ENCODE measurements at places on chromosomes 4 and X.

- DNase-seq = no peak
These were observed 65.6 kb downstream of the MID1 start for GRCh38 chrX:10554612-10555270.

DNA sequence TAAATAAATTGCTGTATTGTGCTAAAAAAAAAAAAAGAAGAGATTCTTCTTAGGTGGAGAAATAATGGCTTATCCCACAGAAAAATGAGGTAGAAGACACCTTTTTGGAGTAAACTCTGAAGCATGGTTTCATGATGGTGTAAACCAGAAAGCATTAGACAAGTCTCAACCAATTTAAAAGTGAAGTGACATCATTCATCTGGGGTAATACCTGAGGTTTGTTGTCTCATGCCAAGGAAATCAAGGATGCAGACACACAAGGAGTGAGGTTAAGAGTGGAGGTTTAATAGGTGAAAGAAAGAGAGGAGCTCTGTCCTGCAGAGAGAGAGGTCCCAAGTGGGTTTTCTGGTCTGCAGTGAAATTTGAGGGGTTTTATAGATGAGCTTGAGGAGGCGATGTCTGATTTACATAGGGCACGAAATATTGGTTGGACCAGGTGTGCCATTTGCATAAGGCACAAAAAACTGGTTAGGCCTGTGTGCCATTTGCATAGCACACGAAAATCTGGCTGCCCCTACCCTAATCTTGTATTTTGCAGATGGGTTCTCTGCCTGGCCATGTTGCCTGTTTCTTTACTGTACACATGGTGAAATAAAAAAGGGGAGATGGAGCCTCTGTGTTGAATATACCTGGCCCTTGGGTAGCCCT, 25.0 kb upstream of the CWH43 start:
- no peak for DNase-seq

- no peak for DNase-seq
These were observed 164.0 kb downstream of the RNF150 start for GRCh38 chr4:140969296-140969695.

DNA sequence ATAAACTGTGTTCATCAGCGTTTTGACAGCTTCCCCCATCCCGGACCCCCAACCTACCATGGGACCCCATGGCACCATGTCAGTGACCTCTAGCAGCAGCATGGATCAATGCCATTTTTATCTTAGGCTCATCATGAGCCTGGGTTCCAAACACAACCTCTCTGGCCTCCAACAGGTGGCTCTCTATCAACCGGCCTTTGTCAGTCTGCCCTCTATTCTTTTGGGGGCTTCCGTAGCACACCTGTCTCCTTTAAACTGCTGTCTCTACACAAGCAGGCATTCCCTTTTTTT, 721 bp upstream of the TMEM150C start:
- DNase-seq = no peak

DNA sequence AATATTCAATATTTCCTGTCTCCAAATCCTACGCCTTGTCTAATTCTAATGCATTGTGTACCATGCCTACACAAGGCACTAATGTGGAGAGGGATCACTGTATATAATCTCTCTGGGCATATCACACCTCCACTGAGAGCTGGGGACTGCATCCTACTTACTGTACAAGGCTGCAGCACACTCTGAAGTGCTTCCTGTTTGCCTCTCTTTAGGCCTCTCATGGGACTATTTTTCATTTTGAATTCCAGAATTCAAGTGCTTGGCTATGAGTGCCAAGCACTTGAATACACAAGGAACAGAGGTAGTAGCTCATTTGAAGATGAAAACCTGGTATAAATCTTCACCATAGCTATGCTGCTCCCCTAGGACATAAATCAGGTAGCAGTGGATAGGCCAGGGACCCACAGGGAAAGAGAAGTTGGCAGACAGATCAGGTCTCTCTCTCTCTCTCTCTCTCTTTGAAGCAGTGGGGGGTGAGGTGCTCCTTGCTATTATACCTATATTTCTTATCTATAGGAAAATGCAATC, 229.7 kb upstream of the MBNL3 start:
- DNase-seq = no peak

GRCh38 chrX:82692991-82693390, 815.1 kb upstream of the POU3F4 start:
- no peak for DNase-seq

DNA sequence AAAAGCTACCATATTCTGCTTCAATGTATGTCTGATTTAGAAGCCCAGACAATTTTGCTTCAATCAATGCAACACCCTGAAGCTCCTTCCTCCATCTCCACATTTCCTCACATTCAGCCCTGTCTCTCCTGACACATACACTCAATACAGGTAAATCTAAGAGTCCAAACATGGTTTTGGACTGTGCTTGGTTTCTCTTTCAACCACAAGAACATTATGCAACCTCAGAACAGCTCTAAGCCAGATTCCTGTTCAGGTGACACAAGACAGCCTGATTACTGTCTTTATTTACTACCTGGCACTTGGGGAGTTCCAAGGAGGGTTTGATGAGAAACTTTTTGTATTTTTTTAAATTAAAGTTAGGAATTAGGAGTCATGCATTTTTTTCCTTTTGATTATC, 307.5 kb upstream of the SLIT2 start:
- no peak for DNase-seq

DNA sequence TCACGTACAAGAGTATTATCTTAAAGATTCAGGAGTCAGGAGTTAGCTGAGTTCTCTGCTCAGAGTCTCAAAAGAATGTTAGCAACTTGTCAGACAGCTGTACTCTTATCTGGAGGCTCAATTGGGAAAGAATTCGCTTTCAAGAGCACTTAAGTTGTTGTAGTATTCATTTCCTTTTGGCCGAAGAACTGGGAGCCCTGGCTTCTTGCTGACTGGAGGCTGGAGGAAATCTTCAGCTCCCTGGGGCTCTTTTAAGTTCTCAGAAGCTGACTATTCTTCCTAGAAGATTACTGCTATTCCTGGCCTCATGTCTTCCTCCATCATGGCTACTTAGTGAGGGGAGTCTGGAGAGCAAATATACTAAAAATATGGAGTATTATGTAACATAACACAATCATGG, 587.2 kb downstream of the EPHA5 start:
- no peak for DNase-seq

- DNase-seq = no peak
These were observed 6.4 kb downstream of the PITX2 start for GRCh38 chr4:110616238-110617074.

GRCh38 chrX:148380107-148380506, 120.3 kb upstream of the AFF2 start:
- DNase-seq = no peak

- DNase-seq = no peak
These were observed 47.2 kb upstream of the TMEM33 start for GRCh38 chr4:41887821-41888686.

GRCh38 chr4:173752610-173753230, 222.7 kb upstream of the HAND2 start:
- no peak for DNase-seq

GRCh38 chrX:154304846-154305245, 9.3 kb downstream of the TKTL1 start:
- DNase-seq = no peak

DNA sequence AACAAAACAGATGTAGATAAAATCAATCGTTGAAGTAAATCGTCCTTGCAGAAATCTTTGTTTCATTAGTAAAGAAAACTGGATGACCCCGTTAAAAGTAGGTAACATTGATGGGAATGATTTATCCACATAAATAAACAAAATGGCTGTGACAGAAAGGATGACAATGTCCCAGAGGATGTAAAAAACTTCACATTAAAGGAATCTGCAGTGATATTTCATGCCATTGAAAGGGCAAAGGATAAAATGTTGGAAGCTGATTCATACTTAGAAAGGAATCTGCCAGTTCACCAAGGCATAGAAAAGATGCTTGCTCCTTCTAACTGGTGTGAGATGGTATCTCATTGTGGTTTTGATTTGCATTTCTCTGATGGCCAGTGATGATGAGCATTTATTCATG, 24.2 kb upstream of the EPGN start:
- no peak for DNase-seq

- DNase-seq = no peak
These were observed 35.9 kb upstream of the TAPT1 start for GRCh38 chr4:16262188-16262587.

GRCh38 chrX:18650662-18651061, 21.2 kb downstream of the RS1 start:
- no peak for DNase-seq

- DNase-seq = no peak
These were observed 17.0 kb upstream of the HPF1 start for GRCh38 chr4:169774466-169775445.

- no peak for DNase-seq
These were observed 196.3 kb downstream of the FBXW7 start for GRCh38 chr4:152339576-152339975.
